ENCODE measurements at places on chromosomes 5 and 9.

DNA sequence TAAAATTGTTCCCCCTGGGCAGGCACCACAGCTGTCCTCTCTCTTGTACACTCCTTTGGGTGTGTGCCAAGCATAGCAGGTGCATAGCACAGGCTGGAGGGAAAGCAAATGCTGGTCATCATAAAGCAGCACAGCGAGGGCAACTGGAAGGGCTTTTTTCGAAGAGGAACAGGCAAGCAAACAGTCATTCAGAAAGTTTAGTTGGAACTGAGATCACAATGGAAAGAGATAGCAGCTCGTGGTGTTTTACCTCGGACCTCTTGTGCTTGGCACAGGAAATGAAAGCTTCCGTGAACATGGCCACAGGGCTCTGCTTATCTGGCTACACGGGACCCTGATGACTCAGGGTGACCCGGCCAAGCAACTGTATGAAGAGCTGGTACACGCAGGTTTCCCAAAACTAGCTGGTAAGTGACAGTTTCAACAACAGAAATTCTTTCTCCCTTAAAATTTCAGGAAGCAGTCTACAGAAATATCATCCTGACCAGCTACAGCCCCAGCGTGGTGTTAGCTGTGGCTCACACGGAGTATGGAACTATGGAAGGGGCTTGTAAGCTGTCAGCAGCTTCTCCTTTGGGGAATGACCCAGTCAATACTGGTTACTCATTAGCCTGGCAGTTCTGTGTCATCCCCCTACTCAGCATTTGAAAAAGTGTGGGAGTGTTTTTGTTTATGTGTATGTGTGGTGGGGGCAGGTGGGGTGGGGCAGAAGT is 48.1 kb downstream of the POC5 start:
- DNase-seq: peak; percentile 83

GRCh38 chr5:37111426-37112382 is 137.5 kb downstream of the CPLANE1 start:
- no peak for DNase-seq

- no peak for DNase-seq
Measured at GRCh38 chr5:116479776-116480675, 94.6 kb downstream of the SEMA6A start.

DNA sequence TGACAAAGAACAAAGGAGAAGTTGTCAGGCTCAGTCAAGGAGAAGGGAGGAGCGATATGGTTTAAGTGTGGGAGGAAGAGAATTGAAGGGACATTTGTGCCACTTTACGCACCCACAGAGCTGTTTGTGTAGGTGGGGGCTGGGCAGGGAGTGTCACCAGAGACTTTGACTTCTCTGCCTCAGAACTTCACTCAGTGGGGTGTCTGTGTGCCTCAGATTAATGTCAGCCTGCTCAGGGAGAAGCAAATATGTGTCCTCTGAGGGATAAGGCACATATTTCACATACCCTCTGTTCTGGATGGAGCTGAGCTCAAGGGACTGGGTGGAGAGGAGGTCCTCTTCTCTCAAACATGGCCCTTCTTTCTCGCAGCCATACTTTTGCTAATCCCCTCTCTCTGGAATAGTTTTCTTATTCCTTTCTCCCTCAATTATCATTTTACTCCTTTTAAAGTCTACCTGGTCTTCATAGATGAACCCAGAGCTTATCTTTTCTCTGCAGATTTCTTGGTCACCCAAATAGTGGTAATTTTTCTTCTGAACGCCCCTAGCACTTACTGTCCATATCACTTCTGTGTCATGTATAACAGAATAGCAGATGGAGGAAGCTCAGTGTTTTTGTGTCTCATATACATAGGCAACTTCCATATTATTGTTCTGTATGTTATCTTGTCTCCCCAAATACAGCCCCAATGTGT is 77.0 kb downstream of the IQGAP2 start:
- no peak for DNase-seq

GRCh38 chr5:569868-570361 is 42.2 kb upstream of the CEP72 start:
- DNase-seq: no peak

GRCh38 chr5:76942581-76942980 is 10.3 kb upstream of the CRHBP start:
- no peak for DNase-seq

GRCh38 chr5:56229111-56229510 is 4.0 kb downstream of the ANKRD55 start:
- no peak for DNase-seq

GRCh38 chr5:83718195-83718825 is 2.3 kb downstream of the HAPLN1 start:
- peak; percentile 65 for DNase-seq

DNA sequence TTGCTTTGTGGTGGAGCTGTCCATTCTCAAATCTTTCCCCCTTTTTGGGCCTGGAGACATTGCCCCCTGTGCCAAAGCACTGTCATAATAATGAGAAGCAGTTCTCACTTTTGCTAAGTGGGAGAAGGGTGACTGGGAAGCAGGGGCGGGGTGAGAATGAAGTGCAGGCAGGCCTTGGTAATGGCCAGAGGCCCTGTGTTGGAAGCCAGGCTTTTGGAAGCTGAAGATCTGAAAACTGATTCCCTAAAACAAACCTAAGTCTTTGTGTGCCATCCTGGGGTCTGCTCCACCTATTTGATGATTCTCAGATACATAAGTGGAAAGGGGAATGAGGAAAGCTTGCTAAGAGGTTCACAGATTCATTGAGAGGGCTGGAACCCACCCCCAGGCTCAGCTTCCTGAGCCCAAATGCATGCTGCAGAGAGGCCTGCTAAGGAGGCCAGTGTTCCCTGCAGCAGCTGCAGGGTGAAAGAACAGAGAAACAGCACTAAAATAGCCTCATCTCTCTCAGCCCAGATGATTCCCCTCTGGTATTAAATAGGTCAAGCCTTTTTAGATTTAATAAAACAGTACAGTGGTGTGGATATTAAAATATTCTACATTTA is 75.0 kb downstream of the NSG2 start:
- no peak for DNase-seq

- no peak for DNase-seq
Measured at GRCh38 chr5:139383275-139383992, at the start of gene SLC23A1. SLC23A1 (minus strand) TSS chr5:139383297; CDS start chr5:139383253, 44 bp downstream.

DNA sequence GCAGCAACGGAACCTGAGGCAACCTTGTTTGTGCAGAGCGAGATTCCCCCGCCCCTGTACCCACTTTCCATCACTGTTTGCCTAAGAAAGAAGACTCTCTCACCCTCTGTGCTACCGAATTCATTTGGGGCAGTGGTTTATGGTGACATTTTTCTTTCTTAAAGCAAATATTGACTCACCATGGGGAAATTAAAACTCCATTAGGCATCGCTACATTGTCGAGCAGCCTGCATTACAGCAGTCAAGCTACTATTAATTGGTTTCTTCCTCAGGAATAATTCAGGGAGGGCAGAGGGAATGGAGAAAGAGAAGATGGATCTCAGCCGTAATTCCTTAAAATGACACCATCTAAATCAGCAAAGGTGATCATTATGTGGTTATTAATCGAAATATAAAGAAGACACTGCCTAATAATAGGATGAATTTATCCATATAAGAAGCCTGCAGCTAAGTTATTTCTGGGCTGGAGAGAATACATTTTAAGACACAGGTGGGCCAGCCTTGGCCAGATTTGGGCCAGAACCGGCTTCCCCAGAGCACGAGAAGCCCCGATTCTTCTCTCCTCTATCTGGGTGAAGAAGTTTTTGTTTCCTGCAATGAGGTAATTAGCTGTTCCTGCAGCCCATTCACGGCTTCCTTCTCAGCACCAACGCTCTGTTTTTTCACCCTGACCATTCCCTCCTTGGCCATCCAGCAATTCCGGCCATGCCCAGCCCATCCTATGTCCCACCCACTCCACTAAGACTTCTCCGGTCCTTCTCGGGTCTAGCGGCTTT is 16.8 kb downstream of the CFAP77 start:
- DNase-seq: no peak

DNA sequence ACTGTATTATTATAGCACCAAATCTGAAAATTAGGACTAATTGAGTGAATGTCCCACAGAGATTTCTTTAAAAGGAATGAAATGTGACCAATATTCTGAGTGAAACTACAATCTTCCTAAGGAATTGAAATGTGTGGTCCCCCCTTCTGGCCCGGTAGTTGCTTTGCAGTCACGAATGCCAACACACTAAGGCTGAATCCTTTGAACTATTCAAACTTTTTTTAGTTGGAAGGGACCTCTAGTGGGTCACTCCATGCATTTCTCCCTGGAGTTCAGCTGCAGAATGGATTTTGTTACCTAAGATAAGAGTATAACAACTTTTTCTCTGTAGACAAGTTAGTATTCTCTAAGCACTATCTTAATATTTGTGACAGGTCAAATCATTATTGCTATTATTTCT is 2.8 kb downstream of the CDH6 start:
- DNase-seq: no peak

GRCh38 chr5:112637343-112637742 is 100.3 kb upstream of the APC start:
- DNase-seq: no peak

DNA sequence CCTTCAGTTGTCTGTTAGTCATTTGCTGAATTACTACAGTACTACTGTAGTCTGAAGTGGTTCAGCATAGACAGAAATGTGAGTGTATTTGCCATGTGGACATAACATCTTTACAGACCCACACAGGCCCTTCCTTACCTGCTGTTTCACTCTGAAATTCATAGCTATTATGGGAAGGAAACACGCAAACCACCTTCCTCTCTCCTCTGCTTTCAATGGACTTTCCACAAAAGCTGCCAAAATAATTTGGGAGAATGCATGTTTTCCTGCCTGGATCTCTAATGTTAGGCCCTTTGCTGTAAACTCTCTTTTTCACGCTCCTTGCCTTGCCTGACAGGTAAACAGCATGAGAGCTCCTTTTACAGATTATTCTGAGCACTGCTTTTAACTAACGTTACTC is 294.0 kb downstream of the GLIS3 start:
- DNase-seq: no peak

DNA sequence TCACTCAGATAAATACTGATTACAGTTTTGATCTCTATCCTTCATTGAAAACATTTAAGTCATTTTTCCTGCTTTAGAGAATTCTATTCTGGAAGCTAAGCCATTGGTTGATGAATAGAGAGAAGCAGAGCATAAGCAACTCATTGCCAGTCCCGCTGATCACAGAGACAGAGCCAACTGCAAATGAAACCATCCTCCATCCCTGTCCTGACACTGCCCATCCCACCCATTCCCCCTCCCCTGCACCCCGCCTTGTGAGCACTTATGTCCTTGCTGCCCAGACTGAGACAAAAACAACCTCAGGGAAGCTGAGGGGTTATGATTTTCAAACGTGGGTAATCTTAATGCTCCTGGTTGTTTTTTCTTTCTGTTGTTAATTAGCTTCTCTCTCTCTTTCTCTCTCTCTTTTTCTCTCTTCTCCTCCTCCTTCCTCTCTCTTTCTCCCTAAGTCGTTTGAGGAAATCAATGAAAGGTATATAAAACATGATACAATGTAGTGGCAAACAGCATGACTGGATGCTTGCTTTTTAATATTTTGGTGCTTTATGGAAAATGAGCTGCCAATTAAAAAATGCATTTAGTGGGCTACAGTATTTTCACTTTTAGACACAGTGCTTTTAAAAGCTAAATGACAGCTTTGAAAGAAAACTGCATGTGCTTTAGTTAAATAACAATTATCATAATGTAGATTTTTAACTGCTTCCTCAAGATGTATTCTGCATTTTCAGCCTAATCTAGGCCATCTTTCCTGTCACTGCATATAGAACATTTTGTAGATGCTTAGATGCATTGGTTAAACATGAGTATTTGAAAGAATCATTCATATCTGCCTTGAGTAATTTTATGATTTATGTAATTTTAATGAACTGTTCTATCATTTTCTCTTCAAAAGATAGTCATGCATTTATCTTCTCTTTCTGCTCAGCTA is 57.3 kb downstream of the CMYA5 start:
- no peak for DNase-seq

GRCh38 chr5:145965804-145966203 is 29.4 kb downstream of the SH3RF2 start:
- no peak for DNase-seq

DNA sequence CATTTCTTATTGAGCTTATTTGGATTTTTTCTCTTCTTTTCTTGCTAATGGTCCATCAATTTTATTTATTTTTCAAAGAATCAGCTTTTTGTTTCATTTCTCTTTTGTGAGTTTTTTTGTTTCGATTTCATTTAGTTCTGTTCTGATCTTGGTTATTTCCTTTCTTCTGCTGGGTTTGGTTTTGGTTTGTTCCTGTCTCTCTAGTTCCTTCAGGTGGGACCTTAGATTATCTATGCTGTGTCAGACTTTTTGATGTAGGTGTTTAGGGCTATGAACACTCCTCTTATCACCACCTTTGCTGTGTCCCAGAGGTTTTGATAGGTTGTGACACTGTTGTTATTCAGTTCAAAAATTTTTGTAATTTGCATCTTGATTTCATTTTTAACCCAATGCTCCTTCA is 119.8 kb downstream of the GABRG2 start:
- DNase-seq: no peak

DNA sequence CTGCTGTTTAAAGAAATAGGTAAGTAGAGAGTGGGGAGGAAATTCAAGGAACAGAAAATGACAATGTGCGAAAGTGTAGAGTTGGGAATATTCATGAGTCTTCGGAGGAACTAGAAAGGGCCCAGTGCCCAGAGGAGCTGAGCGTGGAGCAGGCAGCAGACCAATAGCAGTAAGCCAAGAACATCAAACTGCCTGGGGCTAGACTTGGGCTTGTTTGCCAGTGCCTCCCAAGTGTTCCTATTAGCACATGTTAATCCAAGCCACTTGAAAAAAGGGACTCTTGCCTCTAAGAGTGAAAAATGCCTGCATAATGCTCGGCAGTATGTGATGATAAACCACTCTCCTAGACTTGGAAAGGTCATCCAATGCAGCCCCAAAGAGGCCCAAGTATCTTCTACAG is 1.2 kb upstream of the TAL2 start:
- DNase-seq: no peak

- DNase-seq: no peak
Measured at GRCh38 chr9:99465231-99465907, 243.3 kb downstream of the SEC61B start.

GRCh38 chr9:73179589-73179988 is 27.9 kb downstream of the ANXA1 start:
- DNase-seq: no peak

DNA sequence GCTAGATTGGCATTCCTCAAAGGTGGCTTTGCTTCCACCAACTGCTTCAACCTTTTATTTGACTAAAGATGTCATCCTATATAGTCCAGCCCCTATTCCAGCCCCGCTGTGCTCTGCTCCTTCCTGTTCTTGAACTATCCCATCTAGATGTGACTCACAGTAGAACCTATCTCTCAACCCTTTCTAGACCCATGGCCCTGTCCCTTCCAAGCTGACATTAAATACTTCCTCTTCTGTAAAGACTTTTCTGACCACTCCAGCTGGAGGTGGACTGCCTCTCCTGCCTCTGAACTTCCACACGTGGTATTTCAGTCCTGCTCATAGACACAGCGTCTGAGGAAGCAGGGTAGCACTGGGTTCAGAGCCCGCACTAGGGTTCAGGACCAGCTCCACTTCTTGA is 32.4 kb downstream of the OSTF1 start:
- DNase-seq: no peak

- DNase-seq: no peak
Measured at GRCh38 chr9:109313351-109313750, 7.5 kb downstream of the EPB41L4B start.
